ENCODE measurements at places on chromosomes 7 and 10. TPM values are rescaled to one million over a fixed set of nuclear protein-coding genes. Genes with fewer than 3 reads are reported as not detected.

CHN2 gene
- 30.0 TPM for total RNA-seq

DNA sequence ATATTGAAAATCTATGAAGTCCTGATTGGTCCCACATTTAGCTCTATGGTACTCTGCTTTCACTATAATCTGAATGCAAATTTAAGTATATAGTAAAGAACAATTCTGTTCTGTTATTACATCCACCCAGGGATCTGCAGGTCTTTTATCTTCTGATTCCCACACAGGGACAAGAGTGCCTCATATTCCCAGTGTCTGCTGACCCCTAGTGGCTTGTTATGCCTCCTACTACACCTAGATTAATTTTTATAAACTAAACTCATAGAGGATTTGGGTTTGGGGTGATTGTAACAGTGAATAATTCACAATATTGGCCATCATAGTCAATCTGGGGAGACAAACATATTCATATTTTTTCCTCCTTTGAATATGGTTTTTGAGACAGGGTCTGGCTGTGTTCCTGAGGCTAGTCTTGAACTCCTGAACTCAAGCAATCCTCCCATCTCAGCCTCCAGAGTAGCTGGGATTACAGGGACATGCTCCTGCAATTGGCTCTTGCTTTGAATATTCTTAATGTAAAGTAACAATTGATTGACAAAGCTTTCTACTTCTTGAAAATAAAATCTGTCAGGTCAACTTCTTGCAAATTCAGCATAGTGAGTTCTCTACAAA, 282.1 kb downstream of the KCND2 start:
- DNase-seq = no peak

TACR2 gene
- total RNA-seq = 0.61 TPM

DNA sequence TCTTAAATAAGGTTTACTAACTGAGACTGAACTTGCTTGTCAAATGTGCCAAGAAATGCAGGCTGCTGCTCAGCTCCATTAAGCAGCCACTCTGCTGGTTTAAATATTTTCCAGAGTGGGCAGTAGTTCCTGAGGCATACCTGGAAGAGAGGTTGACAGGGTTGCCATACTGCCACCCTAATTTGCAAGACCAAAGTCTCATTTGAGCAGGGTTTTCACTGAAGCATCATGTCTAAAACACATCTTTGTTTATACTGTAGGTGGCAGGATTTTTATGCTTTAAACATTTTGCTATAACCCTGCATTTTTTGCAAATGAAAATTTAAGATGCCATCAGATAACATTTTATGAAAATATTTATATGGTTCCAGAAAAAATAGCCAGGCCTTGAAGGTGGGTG, 618.0 kb upstream of the LRRTM3 start:
- DNase-seq = no peak

LIPF gene
- not detected for total RNA-seq

GRCh38 chr7:130479716-130480400, 12.0 kb upstream of the MEST start:
- DNase-seq = no peak

TLX1 gene
- total RNA-seq = 0.12 TPM

DNA sequence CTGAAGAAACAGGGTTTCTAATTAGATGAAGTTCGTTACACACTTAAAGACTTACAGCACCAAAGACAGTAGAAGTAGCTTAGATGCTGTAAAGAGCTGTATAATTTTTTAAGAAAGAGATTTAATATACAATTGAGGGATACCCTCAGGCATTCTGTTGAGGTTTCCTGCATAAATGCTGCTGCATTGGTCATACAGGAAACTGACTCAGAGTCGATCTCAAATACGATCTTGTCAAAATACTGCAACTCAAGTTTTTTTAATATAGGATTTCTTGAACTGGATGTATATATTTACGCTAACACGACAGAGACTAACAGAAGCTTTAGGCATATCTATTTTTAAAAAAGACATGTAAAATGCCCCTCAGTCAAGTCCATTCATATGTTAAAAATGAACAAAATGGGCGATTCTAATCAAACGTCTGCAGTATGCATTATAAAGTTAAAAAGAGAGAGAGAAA, 2.4 kb upstream of the ARID5B start:
- no peak for DNase-seq

DNA sequence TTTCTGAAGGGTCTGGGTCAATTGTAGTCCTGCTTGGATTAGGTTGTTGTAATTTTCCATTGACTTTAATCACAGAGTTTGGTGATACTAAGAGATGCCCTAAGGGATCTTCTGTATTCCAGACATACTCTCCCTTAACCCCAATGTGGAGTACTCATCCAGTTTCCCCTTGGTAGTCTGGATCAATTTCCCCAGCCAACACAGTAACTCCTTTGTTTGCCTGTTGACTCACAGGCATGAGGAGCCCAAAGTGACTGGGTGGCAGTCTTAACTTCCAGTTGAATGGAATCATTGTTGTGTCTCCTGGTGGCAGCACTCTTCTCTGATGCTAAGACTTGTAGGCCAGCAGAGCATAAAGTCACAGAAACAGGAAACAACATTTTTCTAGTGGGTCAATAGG, 41.5 kb upstream of the PIK3CG start:
- DNase-seq = no peak

- DNase-seq = no peak
Observed at GRCh38 chr10:73232887-73233286, 14.2 kb downstream of the DNAJC9 start.
